GM13977 (cell line): ENCODE measurements at places on chromosomes 2 and 18.
A peak's percentile ranks its signal among the peaks of the same experiment; 100 is the strongest.

DNA sequence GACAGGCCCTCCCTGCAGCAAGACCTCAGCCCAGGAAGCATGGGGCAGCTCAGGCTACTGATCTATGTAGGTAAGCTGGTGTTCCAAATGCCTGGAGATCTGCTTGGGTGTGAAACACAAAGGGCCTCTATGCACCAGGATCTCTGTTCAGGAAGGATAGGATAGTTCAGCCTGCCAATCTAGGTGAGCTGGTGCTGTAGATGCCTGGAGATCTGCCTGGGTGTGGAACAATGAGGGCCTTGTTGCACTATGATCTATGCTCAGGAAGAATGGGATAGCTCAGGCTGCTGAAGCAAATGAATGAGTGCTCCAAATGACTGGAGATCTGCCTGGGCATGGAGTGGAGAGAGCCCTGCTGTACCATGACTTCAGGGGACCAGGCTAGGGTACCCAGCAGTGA lies 48.9 kb upstream of the MYL1 start:
- DNase-seq, result no peak

GRCh38 chr2:48592067-48592466 lies 25.6 kb upstream of the GTF2A1L start:
- DNase-seq, result no peak

- DNase-seq, result no peak
Measured at GRCh38 chr2:227534714-227535113, 62.8 kb downstream of the AGFG1 start.

- no peak for DNase-seq
Measured at GRCh38 chr18:24209558-24209957, 70.7 kb downstream of the CABYR start.

GRCh38 chr2:47119001-47119400 lies 36.1 kb downstream of the STPG4 start:
- no peak for DNase-seq

DNA sequence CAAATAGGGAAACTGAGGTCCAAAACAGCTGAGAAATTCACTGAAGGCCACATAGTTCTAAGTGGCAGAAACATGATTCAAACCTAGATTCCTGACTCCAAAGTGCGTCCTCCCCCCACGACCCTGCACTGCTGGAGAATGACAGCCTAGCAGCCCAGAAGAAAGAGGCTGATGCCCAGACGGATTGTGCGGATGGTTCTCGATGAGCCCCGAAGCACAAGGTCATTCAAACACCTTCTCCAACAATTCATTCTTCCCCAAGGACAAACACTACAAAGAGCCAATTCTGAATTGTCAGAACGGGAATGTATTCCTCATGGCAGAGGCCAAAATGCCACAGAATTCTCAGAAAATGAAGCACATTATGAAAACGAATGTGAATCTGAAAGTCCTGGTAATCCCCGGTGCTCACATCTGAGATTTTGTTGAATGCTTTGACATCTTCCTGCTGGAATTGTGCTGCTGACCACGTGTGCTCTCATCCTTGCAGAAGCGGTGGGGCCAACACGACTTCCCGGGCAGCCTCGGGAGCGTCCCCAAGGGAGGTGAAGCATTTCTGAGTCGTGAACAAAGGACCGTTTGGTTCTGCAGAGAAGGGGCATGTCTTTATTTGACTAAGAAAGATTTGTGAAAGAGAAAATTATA lies 337.0 kb downstream of the EIPR1 start:
- no peak for DNase-seq

- DNase-seq, result peak; percentile 76
Measured at GRCh38 chr2:121897335-121897970, 142.0 kb downstream of the TSN start.

- DNase-seq, result no peak
Measured at GRCh38 chr2:57981083-57981768, 65.4 kb upstream of the VRK2 start.

DNA sequence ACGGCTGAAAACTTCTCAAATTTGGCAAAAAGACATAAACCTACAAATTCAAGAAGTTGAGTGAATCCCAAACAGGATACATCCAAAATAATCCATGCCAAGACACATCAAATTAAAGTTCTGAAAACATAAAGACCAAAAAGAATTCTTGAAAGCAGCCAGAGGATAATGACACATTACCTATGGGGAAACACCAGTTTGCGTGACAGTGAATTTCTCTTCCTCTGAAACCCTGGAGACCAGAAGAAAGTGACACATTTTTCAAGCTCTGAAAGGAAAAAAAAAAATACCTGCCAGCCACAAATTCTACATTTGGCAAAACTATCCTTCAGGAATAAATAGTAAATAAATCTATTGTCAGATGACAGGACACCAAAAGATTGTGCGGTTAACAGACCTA lies 86.0 kb upstream of the AFF3 start:
- DNase-seq, result no peak
